ENCODE measurements at places on chromosomes 4 and X.

DNA sequence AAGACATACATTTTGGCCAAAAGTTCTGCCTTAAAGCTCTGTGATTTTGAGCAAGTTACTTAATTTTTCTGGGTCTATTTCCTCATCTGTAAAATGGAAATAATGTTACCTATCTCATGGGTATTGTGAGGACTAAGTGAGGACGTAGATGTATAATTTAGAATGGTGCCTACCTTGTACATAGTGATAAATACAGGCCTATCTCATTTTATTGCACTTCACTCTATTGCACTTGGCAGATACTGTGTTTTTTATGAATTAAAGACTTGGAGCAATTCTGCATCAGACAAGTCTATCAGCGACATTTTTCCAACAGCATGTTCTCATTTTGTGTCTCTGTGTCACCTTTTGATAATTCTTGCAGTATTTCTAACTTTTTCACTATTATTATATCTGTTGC, 50.9 kb upstream of the RAB9B start:
- DNase-seq: no peak

DNA sequence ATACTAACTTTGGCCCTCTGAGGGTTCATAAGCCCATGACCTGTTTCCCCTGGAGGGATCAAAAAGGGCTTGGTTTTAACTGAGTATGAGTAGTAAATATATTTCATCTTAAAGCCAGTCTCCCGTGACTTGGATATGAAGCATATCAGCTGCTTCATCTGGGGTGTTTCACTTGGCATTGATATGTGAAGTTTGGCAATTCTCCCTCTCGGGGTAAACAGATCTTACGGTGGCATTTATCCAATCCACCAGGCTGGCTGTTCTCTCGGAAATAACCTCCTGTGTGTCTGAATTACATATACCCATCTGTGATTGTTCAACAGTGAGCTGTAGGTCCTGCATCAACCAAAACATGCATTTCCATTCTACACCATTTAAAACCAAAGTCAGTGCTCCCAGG, 130.7 kb downstream of the ADAM29 start:
- DNase-seq: no peak

DNA sequence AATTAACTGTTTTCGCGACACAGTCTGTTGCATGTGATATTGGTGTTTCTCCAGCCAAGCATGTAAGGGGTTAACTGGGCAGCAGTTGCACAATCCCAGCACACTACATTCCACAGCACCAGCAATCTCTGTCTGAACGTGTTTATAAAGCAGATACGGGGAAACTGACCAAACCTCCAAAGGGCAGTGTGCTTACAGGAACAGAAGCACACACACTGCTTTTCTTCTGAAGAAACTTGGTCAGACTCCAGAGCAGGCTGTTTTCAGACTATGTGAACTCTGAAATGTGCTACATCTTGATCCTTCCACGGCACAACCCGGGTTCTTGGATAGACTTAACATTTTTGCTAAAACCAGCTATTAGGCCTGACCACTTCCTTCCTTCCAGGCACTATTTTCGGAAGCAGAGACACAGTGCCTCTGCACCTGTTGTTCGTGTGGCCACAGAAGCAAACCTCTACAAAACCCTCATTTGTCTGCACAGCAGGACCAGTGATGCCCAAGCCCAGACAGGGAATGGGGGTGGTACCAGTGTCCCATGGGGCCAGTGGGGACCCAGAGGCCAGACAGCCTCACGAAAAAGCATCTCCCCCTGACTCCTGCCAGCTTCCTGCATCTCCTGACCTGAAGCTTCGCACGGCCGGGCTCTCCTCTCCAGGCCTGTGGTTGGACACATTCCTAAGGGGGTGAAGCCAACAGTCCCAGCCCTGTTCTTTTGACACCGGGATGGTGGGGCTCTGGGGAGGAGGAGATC, 90.1 kb downstream of the IRF2 start:
- DNase-seq: no peak

- no peak for DNase-seq
Measured at GRCh38 chr4:15832523-15833451, 54.7 kb downstream of the CD38 start.

GRCh38 chr4:6804082-6804752, 21.7 kb downstream of the KIAA0232 start:
- DNase-seq: no peak

GRCh38 chrX:68930542-68931317, 101.9 kb downstream of the EFNB1 start:
- no peak for DNase-seq

DNA sequence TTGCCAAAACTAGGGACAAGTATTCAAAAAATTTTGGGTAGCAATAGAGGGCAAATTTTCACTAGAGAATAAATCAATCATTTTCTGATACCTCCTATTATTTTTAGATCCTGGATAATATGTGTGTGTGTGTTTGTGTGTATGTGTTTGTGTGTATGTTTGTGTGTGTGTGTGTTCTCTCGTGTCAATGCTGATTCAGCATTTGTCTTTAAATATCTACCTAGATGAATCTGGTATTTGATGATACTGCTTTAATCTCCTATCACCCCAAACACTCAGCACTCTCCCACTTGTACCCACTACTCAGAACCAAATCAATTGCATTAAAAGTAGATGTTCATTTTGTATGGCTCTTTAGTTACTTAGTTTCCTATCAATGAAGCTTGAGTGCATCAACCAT, 101.3 kb upstream of the NPFFR2 start:
- DNase-seq: no peak

DNA sequence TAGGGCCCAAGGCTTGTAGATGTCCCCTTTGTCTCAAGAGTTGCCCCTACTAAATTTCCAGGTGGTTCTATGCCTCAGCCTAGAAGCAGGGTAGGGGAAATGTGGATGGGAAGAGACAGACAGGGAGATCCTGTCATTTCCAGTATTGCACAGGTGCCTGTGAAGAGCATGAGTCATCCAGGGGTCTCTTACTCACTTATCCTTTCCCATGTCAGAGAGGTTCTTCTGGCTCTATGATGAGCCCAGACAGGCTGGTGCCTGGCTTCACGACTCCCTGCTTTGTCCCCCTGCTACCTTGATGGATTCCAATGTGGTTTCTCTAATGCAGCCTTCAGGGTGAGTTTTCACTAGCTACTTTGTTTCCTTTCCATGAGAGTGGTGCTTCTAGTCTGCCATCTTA, 35.2 kb upstream of the DDX60 start:
- no peak for DNase-seq

DNA sequence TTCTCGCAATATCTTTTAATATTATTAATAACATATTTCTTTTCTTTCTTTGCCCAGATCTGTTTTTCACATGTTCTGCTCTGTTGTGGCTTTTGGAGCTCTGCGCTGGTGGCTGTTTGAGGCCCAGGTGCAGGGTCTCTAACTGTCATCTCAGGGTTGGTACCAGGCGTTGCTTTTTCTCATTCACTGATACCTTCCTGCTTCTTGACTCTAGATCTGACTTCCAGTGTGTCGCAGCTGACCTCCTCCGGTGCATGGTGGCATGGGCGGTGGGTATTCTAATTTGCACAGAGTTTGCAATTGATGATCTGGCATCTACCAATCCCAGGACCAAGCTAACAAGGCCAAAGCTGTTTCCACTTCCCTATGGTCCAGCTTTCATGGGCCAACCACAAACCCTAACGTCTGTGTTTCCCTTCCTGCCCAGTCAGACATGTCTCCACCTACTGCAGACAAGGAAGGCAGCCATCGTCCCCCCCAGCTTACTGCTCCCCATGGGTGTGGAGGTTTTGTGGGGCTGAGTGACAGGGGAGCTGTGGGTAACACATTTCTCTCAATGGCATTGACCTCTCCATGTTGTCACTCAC, 25.2 kb downstream of the LETM1 start:
- DNase-seq: no peak

DNA sequence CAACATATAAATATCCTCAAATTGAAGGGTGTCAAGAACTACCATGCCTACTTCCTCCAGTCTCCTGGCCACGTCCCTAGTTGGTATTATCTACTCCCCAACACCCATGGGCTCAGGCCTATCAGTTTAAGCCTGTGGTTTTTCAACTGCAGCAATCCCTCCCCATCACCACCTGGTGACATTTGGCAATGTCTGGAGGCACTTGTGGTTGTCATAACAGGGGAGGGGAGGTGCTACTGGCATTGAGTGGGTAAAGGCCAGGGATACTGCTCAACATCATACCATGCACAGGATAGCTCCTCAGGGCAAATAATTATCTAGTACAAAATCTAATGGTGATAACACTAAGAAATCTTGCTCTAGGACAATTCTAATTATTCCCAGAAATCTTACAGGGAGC, 95.3 kb downstream of the COMMD8 start:
- DNase-seq: no peak

- DNase-seq: no peak
Measured at GRCh38 chrX:110491846-110492620, 133.4 kb downstream of the RTL9 start.

DNA sequence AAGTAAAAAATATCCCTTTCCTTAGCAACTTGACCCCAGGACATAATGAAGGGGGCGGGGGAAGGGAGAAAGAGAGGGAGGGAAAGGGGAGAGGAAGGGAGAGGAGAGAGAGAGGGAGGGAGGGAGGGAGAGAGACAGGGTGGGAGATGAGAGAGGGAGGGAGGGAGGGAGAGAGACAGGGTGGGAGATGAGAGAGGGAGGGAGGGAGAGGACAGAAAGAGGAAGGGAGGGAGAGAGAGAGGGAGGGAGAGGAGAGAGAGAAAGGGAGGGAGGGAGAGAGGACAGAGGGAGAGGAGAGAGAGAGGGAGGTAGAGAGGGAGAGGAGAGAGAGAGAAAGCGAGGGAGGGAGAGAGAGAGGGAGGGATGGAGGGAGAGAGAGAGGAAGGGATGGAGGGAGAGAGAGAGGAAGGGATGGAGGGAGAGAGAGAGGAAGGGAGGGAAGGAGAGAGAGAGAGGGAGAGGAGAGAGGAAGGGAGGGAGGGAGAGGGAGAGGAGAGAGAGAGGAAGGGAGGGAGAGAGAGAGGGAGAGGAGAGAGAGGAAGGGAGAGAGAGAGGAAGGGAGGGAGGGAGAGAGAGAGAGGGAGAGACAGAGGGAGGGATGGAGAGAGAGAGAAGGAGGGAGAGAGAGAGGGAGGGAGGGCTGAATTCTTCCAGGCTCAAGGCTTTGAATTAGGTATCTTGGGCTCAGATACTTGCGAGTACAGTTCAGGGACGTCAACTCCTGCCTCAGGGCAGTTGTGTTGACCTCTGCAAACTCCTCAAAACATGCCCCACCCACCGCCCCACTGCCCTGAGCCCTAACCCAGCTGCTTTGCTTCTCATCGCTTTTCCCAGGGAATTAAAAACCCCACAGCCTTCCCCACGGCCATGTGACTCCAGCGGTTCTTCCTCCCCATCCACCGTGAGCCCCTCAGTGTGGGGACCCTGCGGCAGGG, 40.0 kb upstream of the ADRA2C start:
- no peak for DNase-seq

GRCh38 chrX:107107459-107107858, 11.2 kb downstream of the RBM41 start:
- no peak for DNase-seq

Data from iPS DF 19.7 (cell line).